Endothelial cell of umbilical vein (primary cell): ENCODE measurements at places on chromosomes 13 and 19. TPM values are rescaled to one million over a fixed set of nuclear protein-coding genes. Genes with fewer than 3 reads are reported as not detected.

Gene NEK5
- 0.16 and 0.18 TPM in 2 replicates for total RNA-seq

Gene FFAR2
- not detected in 2 replicates for total RNA-seq

Gene RNF225
- 0.58 TPM in 1 of 2 replicates, not detected in the other for total RNA-seq

Gene ZFP14
- 2.6 and 3.1 TPM in 2 replicates for total RNA-seq

Gene TUBGCP3
- 44.0 and 47.7 TPM in 2 replicates for total RNA-seq
